ENCODE measurements at places on chromosomes 2 and 18. TPM values are rescaled to one million over a fixed set of nuclear protein-coding genes. Genes with fewer than 3 reads are reported as not detected.

GRCh38 chr2:22290302-22290701 is 1094.7 kb upstream of the KLHL29 start:
- no peaks in the 10 kb centered on the region for H3K4me1 ChIP-seq
- no peaks in the 10 kb centered on the region for H3K36me3 ChIP-seq
- H3K27ac ChIP-seq: no peak overlapping the region
- H3K27me3 ChIP-seq: no peaks in the 10 kb centered on the region

DNA sequence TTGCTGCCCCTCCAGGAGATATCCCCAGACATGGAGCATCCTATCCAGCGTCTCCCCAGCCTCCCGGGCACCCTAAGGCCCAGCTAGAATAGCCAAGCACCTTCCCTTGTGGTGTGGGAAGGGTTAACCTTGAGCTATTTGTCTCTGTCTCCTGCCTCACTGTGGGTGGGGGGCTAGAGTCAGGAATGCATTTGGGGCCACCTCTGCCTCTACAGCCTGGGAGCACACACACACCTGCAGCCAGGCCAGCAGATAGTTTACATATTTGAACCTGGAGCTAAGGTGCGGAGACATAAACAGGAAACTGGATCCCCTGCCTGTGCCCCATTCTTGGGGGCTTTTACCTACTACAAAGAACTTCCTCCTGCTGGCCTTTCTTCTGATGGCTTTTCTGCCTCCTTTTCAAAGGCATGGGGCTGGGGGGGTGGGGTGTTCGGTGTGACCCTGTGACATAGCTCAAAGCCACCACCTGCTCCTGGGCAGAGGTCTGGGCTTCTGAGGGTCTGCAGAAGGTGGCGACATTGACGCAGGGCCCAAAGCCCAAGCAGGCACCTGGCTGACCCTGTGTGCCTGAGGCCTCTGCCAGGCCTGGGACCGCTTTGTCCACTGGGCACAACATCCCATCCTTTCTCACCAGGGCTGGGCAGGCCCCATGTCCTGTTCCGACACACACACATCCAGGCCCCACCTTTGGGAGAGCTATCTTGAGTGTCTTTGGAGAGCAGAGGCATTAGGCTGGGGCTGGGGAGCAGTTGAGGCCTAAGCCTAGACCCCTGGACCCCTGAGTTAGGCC is 34.2 kb downstream of the EMX1 start:
- H3K36me3 ChIP-seq: no peaks in the 10 kb centered on the region
- H3K4me1 ChIP-seq: no peaks in the 10 kb centered on the region
- no peak overlapping the region for H3K27ac ChIP-seq
- H3K4me3 ChIP-seq: no peak overlapping the region

GRCh38 chr2:3789256-3789655 is 85.9 kb downstream of the DCDC2C start:
- no peaks in the 10 kb centered on the region for H3K4me1 ChIP-seq
- no peak for DNase-seq
- no peaks in the 10 kb centered on the region for H3K36me3 ChIP-seq
- H3K27me3 ChIP-seq: no peaks in the 10 kb centered on the region
- H3K27ac ChIP-seq: no peak overlapping the region

The POTEI gene
- not detected for polyA plus RNA-seq

The ABI2 gene
- polyA plus RNA-seq: 42.3 TPM

- H3K27me3 ChIP-seq: no peaks in the 10 kb centered on the region
- DNase-seq: no peak
- no peaks in the 10 kb centered on the region for H3K36me3 ChIP-seq
- no peak overlapping the region for H3K4me3 ChIP-seq
- H3K4me1 ChIP-seq: no peaks in the 10 kb centered on the region
- H3K27ac ChIP-seq: no peak overlapping the region
These were observed 128.5 kb downstream of the EPHA4 start for GRCh38 chr2:221443645-221444044.

The FASTKD2 gene
- polyA plus RNA-seq: 69.1 TPM

- H3K27me3 ChIP-seq: no peaks in the 10 kb centered on the region
- H3K36me3 ChIP-seq: no peaks in the 10 kb centered on the region
- no peak overlapping the region for H3K27ac ChIP-seq
- DNase-seq: no peak
- no peaks in the 10 kb centered on the region for H3K4me1 ChIP-seq
- no peak overlapping the region for H3K4me3 ChIP-seq
These were observed 66.5 kb downstream of the SFXN5 start for GRCh38 chr2:73004889-73005596.

The ABCG5 gene
- not detected for polyA plus RNA-seq

The PTPRN gene
- not detected for polyA plus RNA-seq

The CKAP2L gene
- polyA plus RNA-seq: 37.4 TPM

DNA sequence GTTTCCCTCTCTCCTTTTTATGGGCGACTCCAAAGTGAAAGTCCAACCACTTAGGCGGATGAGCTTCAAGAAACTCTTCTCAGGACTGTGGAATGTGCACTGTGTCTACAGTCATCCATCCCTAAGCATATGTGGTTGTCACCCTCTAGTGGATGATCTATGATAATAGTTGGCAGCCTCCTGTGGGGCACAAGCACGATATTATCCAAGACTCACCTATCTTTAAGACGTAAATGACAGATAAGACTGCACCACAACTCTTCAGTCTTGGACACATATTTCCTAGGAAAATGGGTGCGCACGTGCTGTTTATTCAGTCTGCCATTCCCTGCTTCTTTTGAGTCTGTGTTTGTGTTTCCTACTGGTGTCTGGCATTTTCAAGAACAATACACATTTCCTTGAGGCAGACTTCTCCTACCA is 145.5 kb upstream of the CTAGE1 start:
- H3K4me1 ChIP-seq: no peaks in the 10 kb centered on the region
- 0 out of 2 replicates have a peak, but pooled peaks cover 2% of the 10 kb centered on the region for H3K27me3 ChIP-seq
- no peak overlapping the region for H3K4me3 ChIP-seq
- peak; percentile 3 for DNase-seq
- no peaks in the 10 kb centered on the region for H3K36me3 ChIP-seq
- no peak overlapping the region for H3K27ac ChIP-seq

- no peak overlapping the region for H3K27ac ChIP-seq
- H3K27me3 ChIP-seq: no peaks in the 10 kb centered on the region
- no peaks in the 10 kb centered on the region for H3K36me3 ChIP-seq
- no peaks in the 10 kb centered on the region for H3K4me1 ChIP-seq
These were observed 176.2 kb downstream of the RDH14 start for GRCh38 chr2:18384242-18384641.

The REG3A gene
- polyA plus RNA-seq: not detected

- no peaks in the 10 kb centered on the region for H3K36me3 ChIP-seq
- no peak overlapping the region for H3K27ac ChIP-seq
- no peak for DNase-seq
- H3K27me3 ChIP-seq: no peaks in the 10 kb centered on the region
- no peak overlapping the region for H3K4me3 ChIP-seq
- H3K4me1 ChIP-seq: peaks cover 7% of the 10 kb centered on the region
These were observed 154.1 kb upstream of the HS6ST1 start for GRCh38 chr2:128472789-128473174.

The SP140L gene
- 11.8 TPM for polyA plus RNA-seq

The CTNNA2 gene
- polyA plus RNA-seq: 2.4 TPM

DNA sequence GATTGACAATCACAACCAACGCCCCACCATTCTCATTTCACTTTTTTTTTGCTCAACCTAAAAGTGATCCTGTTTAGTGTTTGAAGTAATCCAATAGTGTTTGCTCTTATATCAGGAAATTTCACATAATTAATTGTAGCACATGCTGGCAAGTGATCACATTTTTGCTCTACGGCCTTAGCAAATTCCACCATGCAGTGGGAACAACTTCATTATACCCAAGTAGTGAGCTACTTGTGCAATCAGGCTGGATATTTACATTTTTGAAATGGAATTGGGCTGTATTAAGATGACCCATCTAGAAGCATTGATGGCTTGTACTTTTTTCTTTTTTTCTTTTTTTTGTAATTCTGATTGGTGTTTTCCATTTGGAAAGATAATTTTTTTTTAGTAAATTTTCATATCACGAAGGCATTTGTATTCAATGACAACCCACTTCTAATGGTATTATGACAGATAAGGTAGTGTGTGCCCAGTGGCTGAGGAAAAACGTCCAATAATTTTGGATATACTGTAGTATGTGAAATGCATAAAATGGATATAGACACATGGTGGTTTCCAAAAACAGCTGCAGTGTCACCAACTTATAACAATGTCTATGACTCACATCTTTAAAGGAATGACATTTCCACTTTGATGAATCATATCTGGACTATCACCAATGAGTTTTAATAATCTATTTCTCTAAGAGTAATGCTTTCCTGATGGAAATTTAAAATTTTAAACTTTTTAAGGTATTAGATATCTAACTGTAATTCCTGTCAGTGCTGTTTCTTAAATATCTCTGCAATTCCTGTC is 130.6 kb downstream of the COL6A3 start:
- DNase-seq: no peak
- H3K4me3 ChIP-seq: no peak overlapping the region
- H3K27me3 ChIP-seq: no peaks in the 10 kb centered on the region
- H3K36me3 ChIP-seq: no peaks in the 10 kb centered on the region
- no peak overlapping the region for H3K27ac ChIP-seq

- H3K4me1 ChIP-seq: no peaks in the 10 kb centered on the region
- H3K36me3 ChIP-seq: no peaks in the 10 kb centered on the region
- H3K27me3 ChIP-seq: no peaks in the 10 kb centered on the region
- no peak overlapping the region for H3K27ac ChIP-seq
- no peak for DNase-seq
These were observed 4.8 kb upstream of the GPR17 start for GRCh38 chr2:127641133-127641532.

DNA sequence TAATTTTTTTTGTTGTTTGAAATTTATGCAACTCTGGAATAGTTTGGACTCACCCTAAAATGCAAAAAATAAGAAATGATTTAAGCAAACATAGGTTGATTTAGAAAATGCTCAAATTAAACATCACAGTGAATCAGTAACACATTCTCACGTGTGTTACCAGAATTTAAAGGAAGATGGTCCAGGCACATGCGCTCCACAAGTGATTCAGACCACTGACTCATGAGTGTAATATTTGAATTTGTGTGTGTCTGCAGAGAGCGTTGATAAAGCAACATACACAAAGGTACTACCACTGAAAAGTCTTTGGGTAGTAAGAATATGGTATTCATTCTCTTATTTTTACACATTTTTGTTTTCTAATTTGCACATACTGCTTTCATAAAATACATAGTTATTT is 7.9 kb downstream of the SS18 start:
- H3K27me3 ChIP-seq: no peaks in the 10 kb centered on the region
- no peaks in the 10 kb centered on the region for H3K4me1 ChIP-seq
- no peak overlapping the region for H3K27ac ChIP-seq
- no peak for DNase-seq

DNA sequence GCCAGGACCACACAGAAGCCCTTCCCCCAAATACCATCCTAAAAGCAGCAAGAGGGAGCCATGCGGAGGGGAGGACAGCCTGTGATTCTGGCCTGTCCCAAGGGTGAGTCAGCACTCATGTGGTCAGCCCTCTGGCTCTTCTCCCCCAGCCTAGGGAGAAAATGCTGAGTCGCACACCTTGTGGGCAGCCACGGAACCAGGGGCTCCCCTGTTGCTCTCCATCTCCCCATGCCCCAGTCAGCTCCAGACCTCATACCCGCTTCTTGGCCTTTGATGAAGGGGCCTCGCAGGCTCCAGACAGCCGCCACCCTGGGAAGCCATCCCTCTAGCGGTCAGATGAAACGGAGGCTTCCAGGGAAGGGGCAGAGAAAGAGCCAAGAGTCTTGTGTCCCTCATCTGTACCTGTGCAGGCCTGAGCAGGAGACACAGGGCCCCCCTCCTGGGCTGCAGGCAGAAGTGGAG is 181.3 kb upstream of the SIX2 start:
- H3K4me3 ChIP-seq: no peak overlapping the region
- no peaks in the 10 kb centered on the region for H3K4me1 ChIP-seq
- H3K36me3 ChIP-seq: no peaks in the 10 kb centered on the region
- H3K27me3 ChIP-seq: no peaks in the 10 kb centered on the region

DNA sequence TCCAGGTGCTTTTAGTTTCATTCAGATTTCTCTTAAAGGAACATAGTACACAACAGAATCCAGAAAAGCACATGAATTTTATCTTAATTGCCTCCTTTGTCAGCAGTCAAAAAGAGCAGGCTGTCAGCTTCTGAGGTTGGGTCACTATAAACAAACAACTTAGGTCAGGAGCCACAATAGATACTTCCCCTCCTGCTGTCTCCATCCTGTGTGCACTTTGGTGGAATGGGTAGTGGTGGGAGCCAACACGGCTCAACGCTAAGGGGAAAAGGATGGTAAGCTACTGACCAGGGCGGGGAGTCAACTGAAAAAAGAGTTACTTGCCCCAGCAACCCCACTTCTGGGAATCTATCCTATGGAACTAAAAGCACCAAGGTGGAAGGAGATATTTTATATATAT is 121.9 kb downstream of the PAX3 start:
- no peak overlapping the region for H3K4me3 ChIP-seq
- no peak for DNase-seq
- H3K36me3 ChIP-seq: no peaks in the 10 kb centered on the region
- H3K4me1 ChIP-seq: no peaks in the 10 kb centered on the region
- H3K27ac ChIP-seq: no peak overlapping the region
- no peaks in the 10 kb centered on the region for H3K27me3 ChIP-seq

The UGT1A8 gene
- polyA plus RNA-seq: not detected
